Kasumi-1 (cell line): ENCODE measurements at places on chromosomes 12 and 14.
A peak's percentile ranks its signal among the peaks of the same experiment; 100 is the strongest.

DNA sequence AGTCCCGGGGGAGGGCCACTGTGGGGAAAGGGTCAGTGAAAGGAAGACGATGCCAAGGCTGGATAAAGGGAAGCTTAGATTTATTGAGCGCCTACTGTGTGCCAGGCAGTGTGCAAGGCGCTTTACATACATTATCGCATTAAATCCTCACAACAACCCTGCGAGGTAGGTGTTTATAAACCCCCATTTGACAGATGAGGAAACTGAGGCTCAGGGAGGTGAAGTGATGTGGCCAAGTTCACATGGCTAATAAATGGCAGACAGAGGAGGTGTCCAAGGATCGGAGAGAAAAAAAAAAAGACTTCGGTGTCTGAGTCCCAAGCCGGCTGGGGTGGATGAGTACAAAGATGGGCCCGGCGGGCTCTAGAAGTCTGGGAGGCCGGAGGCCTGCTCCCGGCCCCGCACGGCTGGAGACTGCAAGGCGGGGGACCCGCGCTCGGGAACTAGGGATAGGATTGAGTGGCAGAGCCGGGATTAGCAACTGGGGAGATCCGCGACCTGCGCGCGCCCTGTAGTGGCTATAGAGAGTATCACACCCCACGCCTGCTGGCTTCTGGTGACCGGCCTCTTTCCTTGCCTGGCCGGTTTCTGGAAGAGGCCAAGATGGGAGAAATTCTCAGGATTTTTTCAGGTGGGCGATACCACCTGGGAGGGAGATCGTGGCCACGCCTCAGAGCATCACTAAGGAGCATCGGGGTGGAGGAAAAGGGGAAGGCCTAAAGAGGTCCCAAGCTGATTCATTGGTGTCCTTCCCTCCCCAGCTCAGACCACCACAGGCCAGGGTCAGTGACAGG lies 3.9 kb downstream of the DDN start:
- DNase-seq: peak; percentile 71

DNA sequence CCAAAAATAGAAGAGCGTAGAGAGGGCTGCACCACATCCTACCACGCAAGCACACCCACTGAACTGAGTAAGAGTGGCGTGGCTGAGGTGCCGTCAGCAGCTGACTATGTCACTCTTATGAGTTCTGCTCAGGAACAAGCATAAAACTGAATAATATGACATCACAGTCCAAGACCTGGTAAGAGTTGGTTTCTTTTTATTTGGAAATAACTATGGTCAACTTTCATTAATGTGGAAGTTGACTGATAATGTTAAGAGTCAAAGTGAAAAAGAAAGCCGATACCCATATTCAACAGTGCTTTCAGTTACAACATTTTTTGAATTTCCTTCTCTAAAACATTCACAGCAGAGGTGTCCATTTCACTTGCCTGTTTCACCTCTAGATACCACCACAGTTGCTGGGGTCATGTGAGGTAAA lies 44.6 kb downstream of the GNS start:
- DNase-seq: peak; percentile 17

DNA sequence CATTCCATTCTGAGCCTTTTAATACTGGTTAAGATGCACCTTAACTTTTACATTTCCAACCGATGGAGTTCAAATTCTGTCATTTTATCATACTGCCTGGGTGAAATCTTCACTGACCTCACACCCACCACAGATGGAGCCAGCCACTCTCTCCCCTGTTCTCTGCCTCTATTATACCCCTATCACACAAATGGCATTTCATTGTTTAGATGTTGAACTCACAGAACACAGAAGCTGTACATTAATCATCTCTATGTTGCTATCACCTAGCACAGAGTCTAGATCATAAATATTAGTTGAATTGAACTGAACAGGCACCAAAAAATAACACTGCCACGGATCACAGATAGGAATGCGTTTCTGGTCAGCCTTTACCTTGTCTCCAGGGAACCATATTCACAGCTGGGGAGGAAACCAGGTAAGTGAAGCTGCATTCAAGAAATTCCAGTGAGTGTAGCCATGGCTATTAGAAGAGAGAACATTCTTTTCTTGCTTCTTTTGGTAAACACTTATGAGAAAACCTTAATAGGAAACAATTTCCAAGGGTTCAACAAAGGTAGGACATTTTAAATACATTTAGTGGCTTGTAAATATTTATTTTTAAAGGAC lies 194.9 kb upstream of the RMST start:
- DNase-seq: no peak

DNA sequence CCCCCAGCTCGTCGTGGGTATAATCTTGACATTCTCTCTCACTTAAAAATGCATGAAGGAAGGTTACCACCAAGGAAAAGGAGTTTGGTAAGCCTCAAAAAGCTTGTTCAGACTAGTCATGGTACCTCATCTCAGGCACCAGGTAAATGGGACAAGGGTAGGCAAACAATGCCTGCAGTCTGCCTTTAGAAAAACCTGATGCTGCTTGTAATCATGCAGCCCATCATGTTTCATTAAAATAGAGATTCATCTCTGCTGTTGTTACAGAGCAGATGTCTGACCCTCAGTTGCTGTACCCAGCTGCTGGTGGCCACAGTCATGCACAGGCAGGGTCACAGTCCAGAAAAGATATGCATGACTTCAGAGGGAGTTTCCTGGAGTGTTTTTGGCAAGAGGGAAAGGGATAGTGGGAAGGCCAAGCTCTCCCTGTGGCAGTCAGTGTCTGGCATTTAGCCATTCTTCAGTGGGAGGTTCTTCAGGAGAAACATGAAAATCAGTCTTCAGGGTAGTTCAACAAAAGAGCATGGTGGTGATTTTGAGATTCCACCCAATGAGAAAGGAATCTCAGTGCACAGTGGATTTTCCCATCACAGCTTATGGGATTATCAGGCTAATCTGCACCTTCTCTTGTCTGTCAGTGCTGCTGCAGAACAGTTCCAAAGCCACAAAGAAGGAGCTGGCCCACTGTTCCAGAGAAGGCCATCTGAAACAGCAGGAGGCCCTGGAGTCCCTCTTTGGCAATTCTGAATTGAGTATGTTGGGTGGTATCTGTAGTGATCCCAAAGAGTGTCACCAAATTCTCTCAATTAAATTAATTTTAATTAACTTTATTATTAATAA lies 202.7 kb upstream of the FRMD6 start:
- DNase-seq: no peak

- DNase-seq: no peak
Observed at GRCh38 chr14:80425686-80426085, 214.4 kb upstream of the DIO2 start.
